ENCODE measurements at places on chromosomes 7 and 10.

DNA sequence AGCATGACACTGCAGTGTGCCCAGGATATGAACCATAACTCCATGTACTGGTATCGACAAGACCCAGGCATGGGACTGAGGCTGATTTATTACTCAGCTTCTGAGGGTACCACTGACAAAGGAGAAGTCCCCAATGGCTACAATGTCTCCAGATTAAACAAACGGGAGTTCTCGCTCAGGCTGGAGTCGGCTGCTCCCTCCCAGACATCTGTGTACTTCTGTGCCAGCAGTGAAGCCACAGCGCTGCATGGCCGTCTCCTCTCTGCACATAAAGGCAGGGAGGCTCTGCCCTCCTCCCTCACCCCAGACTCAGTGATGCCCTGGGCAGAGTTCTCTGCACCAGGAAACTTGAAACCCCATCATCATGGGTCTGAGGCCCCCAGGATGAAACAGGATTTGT is 70.7 kb upstream of the PRSS58 start:
- DNase-seq: peak; percentile 66

- DNase-seq: no peak
These were observed 91.9 kb upstream of the PLXDC2 start for GRCh38 chr10:19724287-19724686.

- DNase-seq: peak; percentile 49
These were observed 28.9 kb downstream of the MAT1A start for GRCh38 chr10:80260295-80261243.

- DNase-seq: no peak
These were observed 5.5 kb downstream of the GIMAP6 start for GRCh38 chr7:150626696-150627095.

DNA sequence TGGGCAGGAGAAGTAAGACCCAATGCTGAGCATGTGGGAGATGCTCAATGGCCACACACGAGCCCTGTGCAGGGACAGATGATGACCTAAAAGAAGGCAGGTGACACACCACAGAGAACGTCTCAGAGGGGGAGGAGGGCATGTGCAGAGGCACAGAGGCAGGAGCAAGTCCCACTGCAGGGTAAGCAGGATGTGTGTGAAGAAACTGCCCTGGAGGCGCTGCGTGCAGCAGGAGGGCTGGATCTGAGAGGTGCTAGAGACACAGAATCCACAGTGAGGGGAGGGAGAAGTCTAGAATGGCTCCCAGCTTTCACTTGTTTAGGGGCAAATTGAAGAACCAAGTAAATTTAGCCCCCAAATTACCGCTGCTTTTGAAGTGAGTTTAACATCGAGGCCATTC is 14.9 kb downstream of the DYDC2 start:
- DNase-seq: no peak

DNA sequence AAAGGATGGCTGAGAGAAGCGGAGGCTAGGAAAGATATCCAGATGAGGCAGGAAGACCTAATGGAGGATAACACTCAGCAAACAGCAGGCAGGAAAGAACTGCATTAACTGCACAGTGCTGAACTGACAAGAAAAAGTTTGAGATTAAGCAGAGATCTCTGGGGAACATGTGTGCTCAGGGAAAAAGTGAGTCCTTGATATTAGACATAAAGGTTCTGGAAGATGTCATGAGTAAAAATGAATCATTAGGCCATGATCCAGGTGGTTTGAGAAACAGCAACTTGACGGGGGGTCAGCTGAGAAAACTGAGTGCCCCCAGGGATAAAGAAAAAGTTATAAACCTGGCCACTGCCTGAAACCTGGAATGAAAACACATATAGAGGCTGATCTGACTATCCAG is 27.3 kb upstream of the ANK3 start:
- no peak for DNase-seq

DNA sequence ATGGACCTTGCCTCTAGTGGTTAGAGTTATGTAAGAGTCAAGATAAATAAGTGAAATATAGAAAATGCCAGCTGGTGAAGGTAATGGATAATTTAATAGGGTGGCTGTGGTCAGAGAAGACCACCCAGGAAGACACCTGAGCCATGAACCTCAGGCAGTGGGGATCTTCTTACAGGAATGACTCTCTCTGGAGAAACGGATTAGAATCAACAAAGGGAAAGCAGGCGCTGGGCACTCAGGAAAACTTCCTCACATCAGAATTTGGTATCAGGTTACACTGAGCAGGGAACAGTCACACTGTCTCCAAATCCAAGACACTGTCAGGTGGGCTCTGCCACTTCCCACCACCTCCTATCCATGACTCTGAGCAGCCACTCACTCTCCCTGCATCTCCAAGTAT is 132.6 kb downstream of the DYNC2I1 start:
- DNase-seq: no peak

DNA sequence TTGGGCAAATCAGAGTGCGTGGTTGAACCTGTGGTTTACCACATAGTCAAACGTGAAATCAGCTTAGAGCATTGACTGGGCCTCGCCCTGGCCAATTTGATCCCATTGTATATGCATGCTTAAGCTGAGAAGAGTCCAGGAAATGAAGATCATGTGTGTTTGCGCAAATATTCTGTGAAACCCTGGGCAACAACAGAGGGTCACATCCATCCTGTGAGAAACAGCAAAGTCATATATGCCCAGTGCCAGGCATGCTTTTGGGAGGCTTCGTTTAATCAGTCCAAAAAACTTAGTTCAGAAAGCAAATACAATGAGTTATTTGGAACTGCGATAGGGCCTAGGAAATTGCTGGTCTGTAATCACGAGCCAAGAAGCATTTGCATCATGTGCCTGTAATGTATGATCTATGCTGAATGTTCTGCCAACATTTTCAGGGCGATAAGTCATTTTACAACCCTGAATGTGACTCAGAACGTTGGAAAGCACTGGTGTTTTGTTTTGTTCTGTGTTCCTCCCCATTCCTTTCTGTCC is 412.1 kb upstream of the CELF2 start:
- DNase-seq: no peak

DNA sequence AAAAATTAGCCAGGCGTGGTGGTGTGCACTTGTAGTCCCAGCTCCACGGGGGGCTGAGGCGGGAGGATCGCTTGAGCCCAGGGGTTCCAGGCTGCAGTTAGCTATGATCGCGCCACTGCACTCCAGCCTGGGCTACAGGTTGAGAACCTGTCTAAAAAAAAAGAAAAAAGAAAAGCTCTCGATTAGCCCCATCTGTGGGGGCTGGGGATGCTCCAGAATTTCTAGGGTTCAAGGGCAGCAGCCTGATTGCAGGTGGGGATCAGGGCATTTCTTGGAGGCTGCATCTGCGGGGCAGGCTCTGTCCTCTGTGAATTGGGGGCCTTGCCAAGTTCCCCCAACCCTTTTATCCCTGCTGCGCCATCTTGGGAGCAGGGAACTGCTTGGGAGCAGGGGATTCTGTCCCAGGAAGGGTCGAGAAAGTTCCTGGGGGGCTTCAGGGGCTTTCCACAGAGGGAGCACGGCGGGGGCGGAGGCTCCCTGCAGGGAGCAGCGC is 651 bp upstream of the ARPC1A start:
- DNase-seq: peak; percentile 53
